DMS79 treated with DMSO at 0.1 percent for 48 hours (cell line): ENCODE measurements at places on chromosomes 3 and 15.

DNA sequence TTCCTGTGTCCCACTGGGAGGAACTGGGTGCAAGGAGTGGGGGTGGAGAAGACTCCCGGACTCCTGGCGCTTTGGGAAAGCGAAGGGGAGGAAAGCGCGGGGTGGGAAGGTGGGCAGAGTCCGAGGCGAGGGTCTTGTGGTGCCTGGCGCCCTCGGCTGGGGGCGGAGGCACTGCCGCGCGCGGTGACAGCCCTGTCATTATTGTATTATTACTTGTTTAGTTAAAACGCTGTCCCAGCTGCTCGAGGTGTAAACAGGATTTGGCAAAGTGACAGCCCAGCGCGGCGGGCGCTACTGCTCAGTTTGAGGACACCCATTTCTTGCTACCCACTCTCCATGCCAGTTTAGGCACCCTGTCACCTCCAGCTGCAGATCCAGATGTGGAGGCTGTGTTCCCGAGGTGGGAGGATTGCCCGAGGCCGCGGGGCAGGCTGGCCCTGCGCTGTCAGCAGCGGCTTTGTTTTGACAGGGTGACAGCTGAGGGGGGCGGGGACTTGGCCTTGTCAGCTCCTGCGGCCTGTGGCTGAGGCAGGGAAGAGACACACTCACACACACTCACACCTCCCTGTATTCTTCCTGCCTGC is 1.0 kb downstream of the KAT2B start:
- DNase-seq = no peak

DNA sequence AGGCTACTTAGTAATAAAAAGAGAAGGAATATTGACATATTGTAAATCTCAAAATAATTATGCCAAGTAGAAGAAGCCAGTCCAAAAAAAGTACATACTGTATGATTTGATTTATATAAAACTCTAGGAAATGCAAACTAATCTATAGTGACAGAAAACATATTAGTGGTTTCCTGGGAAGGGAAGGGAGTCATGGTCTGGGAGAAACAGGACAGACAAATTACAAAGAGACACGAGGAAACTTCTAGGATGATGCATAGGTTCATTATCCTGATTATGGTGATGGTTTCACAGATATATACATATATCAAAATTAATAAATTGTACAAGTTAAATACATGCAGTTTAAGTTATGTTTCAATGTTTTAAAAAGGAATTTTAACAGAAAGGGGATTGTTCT is 81.0 kb upstream of the GOLGA8B start:
- no peak for DNase-seq

GRCh38 chr3:58537412-58538301 is 667 bp upstream of the ACOX2 start:
- no peak for DNase-seq

DNA sequence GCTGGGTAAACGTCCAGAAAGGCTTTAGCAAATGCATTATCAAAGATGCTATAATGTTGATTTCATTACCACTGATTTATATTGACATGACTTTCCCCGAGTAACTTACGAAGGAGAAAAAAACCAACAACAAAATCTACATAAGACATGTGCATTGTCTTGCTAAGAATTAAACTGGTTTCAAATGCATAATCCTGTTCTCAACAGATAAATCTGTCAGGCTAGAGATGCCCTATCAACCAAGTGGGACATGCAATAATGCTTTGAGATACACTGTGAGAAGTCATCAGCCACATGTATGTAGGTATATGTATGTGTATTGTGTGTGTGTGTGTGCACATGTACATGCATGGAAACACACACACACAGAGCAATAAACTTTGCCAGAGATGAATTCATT is 195.6 kb downstream of the MEIS2 start:
- no peak for DNase-seq

DNA sequence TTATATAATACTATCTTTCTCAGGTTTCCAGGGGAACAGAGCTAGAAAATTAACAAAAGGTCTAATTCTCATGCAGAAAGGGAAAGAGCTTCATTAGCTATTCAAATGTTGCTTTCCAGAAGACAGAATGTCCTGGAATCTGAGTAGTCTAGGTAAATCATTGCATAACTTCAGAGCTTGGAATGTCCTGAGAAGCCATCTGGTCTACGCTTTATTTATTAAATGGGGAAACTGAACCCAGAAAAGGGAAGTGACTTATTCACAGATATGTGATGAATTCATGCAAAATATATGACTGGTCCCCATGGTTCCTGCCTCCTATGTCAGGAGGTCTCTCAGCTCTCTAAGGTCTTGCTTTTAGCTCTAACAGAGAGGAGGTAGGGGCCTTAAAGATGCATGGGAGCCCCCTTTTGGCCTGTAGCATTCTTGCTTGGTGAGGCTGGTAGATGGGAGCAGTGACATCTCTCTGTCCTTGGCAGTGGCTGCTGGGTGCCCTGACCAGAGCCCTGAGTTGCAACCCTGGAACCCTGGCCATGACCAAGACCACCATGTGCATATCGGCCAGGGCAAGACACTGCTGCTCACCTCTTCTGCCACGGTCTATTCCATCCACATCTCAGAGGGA is 99.2 kb downstream of the CEMIP start:
- DNase-seq = no peak

GRCh38 chr3:66037330-66037985 is 1.3 kb downstream of the MAGI1 start:
- no peak for DNase-seq

DNA sequence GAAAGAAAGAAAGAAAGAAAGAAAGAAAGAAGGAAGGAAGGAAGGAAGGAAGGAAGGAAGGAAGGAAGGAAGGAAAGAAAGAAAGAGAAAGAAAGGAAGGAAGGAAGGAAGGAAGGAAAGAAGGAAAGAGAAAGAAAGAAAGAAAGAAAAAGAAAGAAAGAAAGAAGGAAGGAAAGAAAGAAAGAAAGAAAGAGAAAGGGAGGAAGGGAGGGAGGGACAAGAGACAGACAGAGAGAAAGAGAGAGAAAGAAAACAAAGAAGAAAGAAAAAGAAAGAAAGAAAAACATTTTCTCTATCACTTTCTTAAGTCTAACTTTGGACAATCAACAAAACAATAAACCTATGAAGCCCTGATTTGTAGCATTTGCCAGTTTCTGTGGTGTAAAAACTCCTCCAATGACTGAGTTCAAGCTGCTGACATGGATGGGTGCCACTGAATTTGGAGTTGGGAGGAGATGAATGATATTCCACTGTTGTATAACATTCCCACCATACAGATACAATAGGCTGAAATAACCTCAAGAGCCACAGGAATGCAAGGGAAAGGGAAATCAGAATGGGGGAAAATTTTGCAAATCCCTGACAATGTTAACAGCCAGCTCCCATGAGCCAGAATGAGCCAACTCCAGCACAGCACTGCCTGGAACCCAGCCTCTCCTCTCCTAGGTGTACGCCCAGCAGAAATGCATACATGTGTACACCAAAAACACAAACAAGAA is 15.0 kb upstream of the RTP3 start:
- DNase-seq = no peak

DNA sequence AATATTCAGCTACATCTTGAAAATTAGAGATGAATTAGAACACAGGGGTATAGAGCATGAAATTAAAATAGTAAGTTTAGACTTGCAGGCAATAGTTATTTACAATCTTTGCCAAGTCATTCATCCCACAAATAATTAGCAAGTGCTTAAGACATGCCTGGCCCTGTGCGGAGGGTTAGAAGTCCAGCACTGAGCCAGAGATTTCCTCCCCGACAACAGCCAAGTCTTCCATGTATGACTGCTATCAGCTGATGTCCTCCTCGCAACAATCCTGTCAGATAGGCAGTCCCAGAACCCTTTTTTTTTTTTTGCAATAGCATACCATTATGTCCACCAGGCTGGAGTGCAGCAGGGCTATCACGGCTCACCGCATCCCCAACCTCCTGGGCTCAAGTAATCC is 14.6 kb downstream of the SIN3A start:
- no peak for DNase-seq

DNA sequence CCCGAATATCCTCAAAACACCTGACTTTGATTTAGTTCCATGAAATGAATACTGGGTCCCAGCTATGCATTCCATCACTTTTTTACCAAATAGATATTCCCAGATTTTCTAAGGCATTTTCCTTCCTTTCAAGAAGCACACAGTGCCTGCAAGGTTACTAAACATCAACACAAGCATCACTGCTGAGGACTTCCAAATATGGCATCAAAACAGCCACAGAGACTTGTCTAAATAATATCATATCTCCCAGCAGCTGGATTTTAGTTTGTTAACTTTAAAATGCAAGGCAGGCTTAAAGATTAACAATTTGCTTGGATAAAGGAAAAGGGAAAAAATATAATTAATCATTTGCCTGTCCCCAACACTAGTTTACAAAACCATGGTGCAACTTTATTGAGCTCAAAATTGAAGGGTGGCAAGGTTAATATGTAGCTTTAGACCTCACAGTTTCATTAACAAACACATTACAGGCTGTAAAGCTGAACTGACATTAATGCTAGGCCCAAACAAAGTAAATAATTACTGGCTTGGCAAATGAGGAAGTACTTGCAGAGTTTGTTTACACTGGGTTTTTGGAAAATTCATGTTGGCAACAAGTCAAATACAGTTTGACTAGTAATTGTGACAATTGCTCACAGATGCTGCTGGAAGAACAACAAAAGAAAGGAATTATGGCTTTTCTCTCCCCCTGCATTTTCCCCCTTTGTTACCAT is 401.7 kb upstream of the CDIN1 start:
- peak; percentile 41 for DNase-seq
